ENCODE measurements at places on chromosomes 13 and 19.
A peak's percentile ranks its signal among the peaks of the same experiment; 100 is the strongest.

DNA sequence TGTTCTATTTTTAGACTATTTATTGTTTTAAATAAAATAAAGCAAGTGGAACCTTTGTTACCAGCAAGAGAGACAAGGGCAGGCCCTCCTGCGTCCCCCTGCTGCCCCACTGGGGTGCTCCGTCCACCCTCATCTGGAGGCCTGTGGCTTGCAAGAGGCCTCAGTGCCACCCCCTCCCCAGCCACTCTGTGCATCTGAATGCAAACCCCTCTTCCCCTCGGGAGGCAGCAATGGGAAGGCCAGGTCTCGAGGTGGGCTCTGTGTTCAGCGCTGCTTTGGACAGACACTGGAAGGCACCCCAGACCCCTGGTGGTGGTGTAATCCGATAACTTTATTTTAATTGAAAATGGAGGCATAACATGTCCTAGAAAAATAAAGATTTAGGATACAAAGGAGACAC is 4.6 kb downstream of the SIX5 start:
- DNase-seq, result no peak

DNA sequence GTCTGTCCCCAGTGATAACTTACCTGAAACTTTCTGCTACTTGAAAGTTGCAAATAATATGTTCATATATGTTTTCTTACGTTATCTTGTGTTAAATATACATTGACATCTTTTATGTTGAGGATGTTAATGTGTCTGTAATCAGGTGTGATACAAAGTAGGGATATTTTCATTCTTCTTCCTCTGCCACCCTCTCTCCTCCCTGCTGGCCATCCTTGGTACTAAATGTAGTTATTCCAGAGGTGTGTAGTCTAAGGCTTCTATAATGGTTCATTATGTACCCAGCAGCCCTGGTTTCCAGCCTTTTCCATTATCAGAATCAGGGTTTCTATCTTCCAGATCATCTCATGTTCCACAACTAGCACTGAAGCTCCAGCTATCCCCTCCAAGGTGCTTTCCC is 606.7 kb upstream of the KLHL1 start:
- no peak for DNase-seq

DNA sequence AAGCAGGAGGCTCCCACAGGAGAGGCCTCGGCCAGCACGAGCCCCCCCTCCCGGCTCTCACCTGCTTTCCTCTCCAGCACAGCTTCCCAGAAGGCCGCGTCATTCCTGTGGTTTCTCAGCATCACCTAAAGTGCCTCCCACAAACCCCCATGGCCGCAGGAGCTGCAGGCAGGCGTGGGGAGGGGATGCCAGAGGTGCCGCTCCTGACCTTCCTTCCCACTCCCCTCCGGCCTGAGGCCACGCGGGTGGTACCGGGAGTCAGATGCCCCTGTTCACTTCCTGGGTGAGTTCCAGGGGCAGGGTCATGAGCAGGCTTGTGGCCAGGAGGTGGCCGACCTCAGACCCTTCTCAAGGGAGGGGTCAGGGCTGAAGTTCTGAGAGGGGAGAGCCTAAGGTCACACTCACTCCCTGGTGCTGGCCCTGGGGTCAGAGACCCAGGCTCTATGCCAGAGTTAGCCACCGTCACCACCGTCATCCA is 14.4 kb upstream of the NPAS1 start:
- DNase-seq, result no peak

DNA sequence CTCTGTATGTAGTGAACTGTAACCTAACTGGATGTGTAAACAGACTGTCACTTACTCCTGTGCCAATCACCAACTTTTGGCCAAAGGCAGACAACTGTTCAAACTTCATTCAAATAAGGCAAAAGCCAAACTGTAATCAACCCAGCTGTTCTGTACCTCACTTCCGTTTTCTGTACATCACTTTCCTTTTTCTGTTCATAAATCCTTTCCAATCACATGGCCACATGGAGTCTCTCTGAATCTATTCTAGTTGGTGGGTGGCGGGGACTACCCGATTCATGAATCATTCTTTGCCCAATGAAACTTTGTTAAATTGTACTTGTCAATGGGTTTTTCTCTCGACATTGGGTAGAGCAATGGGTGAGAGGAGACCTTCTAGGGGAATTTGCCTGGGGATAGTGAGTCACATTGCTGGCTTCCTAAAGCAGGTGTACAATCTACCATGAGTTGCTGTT is 178.3 kb upstream of the RFC3 start:
- peak; percentile 16 for DNase-seq

GRCh38 chr13:44541601-44542000 is 34.5 kb downstream of the TSC22D1 start:
- DNase-seq, result no peak

DNA sequence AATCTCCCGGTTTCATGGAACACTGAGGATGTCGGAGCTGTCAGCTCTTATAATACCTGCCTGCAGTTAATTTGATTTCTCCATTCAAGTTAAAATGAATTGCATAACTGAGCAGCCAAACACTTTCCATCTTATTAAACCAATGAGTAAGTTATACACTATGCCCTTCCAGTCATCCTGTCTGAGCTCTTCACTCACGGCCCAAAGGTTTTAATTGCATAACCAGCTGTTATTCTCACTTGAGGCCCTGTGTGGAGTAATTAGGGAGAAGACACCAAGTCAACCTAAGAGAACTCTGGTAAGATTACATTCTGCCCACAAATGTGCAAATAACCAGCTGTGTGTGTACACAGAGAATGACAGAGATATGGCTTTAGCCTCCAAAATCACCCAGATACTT is 303.5 kb downstream of the TBC1D4 start:
- peak; percentile 42 for DNase-seq

GRCh38 chr13:58080806-58081205 is 449.3 kb downstream of the PCDH17 start:
- no peak for DNase-seq

Measured in myocyte (in vitro differentiated cells).